Cardiac septum (tissue), 1 donor: ENCODE measurements at places on chromosomes 2 and 18.

DNA sequence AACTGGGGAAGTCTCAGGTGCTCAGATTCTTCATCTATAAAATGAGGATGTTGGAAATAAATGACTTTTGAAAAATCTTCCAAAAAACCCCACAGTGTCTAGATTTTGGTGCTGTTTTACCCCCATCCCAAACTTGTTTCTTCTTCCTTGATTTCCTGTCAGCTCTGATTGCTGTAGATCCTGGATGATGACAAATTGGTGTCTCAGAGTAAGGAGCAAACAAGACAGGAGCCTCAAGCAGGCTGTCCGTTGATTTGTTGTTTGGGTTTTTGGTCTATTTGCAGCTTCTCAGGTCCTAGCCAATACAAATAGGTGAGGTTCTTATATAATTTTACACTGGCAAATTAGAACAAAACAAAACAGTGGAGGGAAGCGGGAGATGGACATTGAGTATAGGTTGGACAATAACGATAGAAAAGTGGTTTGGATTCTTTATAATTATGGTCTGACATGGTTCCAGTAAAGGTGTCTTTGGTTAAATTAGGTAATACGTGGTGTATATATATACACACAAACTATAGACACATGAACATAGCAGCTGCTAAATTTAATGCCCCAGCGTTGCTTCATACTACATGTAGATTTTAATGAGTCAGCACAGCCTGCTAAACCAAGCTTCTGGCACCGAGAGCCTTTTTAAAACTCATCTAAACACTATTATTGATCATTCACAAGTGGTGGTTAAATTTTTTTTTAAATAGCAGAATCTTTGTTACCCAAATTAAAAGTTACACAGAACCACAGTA lies 142.5 kb downstream of the FMNL2 start:
- DNase-seq = no peak

DNA sequence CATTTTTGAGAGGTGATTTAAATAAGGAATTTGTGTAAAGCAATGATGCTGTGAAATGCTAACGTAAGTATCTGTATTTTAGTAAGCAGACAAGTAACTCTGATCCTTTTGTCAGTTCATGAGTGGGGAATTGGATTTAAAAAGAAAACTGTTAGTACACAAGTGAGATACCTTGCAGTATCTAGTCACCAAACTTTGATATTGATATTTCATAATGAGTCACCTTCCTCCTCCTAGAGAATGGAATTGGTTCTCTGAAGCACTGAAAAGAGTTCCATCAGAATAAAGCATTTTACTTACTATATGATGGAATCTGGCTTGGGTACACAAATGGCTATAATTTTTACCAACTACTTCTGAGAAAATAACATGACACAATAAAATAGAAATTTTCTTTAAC lies 232.2 kb downstream of the ZNF804A start:
- DNase-seq = no peak

DNA sequence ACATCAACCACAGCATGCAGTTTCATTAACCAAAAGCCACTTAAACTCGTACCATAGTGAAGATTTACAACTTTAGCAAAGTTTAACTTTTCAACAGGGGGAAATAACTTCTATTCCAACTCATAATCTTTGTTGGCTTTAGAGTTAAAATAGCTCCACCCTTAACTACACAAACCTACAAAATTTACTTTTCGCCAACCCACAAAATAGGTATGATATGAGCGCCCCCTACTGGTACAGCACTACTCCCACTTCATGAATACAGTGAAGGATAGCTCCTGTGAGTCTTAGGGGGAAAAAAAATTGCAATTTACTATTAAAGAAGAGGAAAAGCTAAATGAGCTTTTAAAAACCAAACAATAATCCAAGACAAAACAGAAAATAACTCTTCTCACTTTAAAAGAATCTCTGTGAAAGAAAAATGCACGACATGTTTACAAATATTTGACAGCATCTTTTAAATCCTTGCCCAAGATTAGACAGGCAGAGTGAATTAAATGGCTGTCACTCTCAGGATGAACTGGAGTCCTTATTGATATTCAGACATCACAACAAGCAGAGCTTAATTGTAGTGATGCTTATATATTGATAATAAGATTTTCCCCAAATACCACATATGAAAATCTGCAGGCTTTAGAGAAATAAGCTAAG lies 32.2 kb downstream of the TMEFF2 start:
- no peak for DNase-seq

- no peak for DNase-seq
These were observed 77.0 kb upstream of the SERTAD2 start for GRCh38 chr2:64730551-64731262.

- no peak for DNase-seq
These were observed 672.1 kb downstream of the STK39 start for GRCh38 chr2:167575276-167575675.

DNA sequence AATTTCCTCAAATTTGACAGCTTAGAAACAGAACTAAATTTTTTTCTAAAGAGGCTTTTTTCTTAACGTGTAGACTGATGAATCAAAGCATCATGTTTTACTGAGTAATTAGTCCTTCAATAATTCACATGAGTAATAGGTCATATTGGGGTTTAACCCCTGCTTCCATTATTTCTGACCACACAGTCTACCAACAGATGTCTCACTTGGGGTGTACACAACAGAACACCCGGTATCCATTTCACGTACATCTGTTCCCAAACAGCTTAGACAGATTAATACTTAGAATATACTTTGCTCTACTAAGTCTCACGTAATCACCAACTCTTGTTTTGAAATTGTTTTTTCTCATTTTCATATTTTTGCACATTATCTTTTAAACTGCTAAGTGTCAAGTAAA lies 14.8 kb downstream of the CERKL start:
- no peak for DNase-seq

GRCh38 chr18:32057624-32058165 lies 34.0 kb upstream of the RNF138 start:
- no peak for DNase-seq

- DNase-seq = no peak
These were observed 84.6 kb upstream of the RANBP2 start for GRCh38 chr2:108634576-108635160.

DNA sequence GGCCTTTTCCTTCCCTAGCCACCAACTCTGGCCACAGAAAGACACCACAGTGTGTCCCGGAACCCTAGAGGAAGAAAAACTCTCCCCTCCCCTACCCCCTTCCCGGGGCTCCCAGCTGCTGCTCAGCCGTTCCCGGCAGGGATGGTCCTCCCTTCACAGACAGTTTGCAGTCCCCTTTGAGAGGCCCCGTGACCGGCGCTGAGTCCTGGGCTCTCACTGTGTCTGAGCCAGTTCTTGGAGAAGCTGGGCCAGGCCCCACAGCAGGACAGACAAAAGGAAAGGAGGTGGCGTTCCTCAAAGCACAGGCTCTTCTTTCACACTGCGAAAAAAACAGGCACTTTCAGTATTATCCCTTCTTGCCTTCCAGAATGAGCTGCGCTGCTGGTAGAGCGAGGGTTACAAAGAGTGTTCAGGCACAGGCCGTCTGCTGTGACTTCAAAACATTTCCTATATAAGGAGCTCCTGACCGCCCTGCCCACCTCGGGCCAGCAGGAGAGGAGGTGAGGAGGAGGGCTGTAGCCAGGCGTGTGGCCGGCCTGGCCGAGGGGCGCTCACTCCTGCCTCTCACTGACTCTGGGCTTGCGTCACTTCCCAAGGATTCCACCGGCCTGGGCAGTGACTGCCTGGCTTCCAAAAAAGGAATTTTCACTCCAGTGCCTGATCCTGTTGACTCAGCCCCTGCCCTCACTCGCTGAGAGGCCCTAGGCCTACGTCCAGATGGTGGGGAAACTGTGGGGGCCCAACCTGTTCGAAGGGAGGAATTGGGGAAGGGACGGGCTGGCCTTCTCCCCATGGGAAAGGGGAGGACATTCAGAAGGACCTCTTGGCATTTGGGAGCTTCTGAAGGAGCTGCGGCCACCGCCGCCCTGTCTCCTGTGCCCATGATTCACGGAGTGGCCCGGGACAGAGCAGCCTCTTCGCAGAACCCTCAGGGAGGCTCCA lies 24.9 kb downstream of the CIDEA start:
- peak; percentile 94 for DNase-seq

DNA sequence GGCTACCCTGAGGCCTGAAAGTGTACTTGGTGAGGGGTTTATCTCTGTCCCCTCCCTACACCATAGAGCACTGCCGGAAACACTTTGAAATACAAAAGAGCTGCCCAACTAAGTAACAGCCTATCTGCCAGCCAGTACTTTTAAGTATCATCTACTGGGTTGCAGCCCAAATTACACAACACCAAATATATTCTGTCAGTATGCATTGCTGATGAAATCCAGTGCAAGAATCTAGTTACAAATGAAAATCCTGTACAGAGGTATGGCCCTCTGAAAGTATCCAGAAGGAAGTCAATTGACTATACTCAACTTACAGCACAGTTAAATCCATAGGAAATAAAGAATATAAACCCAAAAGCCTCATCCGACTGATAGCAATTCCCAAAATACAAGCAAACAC lies 280.8 kb downstream of the CCDC85A start:
- no peak for DNase-seq

- DNase-seq = no peak
These were observed 74.4 kb downstream of the UBE2E3 start for GRCh38 chr2:181054843-181055242.
